ENCODE measurements at places on chromosomes 7 and 10.

DNA sequence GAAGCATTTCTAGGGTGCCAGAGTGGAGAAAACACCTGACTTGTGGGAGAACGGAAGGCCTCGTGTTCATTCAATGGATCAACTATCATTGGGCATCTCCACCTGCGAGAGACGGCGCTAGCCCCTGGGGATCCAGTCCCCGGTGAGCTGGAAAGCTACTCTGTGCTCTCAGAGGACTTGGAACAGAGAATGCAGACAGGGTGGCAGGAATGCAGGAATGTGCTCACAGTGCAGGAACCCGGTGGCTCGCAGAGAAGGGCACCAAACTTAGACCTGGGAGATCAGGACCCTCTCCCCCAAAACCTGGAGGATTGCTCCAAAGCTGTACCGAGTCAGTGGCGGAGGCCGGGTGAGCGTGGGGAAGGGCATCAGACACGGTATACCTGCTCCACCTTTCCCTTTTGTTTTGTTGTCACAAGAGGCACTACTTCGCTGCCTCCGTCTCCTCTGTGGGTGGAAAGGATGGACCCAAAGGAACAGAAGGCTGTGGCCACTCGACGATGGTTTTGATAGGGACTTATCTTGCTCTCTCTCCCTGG lies 569.0 kb upstream of the C7orf33 start:
- no peak for DNase-seq

GRCh38 chr10:91378061-91378460 lies 32.1 kb upstream of the HECTD2 start:
- no peak for DNase-seq

DNA sequence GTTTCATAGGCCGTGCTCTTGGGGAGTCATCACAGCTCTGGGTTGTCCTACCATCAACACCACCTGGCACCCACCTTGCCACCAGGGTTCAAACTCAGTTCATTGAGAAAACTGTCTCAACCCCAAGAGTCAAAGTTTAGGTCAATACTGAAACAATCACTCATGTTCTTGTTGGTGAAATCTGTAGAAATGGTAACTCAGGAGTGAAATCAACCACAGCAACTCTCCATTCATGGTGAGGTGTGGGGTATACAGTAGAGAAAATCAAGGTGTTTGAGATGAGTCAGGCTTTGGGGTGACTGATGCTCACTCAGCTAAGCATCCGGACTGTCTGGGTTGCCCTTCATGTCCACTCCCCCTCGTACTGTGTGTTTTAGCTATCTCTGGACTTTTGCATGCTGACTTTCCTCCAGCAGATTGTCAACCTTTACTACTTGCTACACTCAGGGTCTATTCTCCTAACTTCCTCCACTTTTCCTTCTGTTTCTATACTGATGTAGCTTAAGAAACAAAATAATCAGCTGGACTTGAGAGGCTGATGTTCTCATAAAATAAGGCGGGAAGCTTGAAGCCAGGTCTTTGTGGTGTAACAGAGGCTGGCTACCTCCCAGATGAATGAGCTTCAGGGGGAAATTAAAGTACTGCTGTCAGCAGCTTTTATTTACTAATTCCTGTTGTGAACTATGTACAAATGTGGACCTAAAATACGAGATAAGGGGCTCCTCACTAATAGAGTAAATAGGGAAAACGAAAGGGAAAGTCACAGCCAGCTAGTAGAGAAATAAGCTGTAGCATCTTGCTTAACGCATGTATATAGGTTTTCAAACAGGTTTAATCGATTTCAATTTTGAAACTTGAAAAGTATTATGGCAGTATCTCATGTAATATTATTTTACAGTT lies 173.6 kb upstream of the AKR1E2 start:
- no peak for DNase-seq

GRCh38 chr7:109094-109493 lies 83.3 kb upstream of the FAM20C start:
- DNase-seq = no peak
